ENCODE measurements at places on chromosomes 13 and 19.
A peak's percentile ranks its signal among the peaks of the same experiment; 100 is the strongest.

GRCh38 chr13:49424011-49424560, 19.8 kb downstream of the CAB39L start:
- H3K27ac ChIP-seq: no peak overlapping the region
- H3K4me3 ChIP-seq: no peak overlapping the region
- H3K36me3 ChIP-seq: no peaks in the 10 kb centered on the region
- peaks cover 4% of the 10 kb centered on the region for H3K4me1 ChIP-seq

DNA sequence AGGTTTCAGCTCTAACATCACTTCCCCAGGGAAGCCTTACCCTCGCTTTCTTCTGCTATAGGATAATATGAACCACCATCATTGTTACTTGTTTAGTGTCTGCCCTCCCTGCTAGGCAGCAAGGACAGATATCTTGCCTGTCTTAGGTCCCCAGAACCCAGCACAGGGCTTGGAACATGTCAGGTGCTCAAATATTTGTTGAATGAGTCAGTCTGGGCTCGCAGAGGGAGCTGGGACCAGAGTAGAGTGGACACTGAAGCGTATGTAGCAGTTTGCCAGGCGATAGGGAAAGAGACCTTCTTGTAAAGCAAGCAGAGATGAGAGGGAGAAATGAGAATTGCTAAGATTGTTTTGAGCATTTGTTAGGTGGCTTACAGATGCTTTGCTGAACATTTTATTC, 11.7 kb downstream of the BCKDHA start:
- H3K27me3 ChIP-seq: no peaks in the 10 kb centered on the region
- H3K4me1 ChIP-seq: peaks cover 13% of the 10 kb centered on the region
- H3K27ac ChIP-seq: no peak overlapping the region
- peak; percentile 28 for DNase-seq
- H3K36me3 ChIP-seq: 0 out of 2 replicates have a peak, but pooled peaks cover 3% of the 10 kb centered on the region
- no peak overlapping the region for H3K4me3 ChIP-seq

DNA sequence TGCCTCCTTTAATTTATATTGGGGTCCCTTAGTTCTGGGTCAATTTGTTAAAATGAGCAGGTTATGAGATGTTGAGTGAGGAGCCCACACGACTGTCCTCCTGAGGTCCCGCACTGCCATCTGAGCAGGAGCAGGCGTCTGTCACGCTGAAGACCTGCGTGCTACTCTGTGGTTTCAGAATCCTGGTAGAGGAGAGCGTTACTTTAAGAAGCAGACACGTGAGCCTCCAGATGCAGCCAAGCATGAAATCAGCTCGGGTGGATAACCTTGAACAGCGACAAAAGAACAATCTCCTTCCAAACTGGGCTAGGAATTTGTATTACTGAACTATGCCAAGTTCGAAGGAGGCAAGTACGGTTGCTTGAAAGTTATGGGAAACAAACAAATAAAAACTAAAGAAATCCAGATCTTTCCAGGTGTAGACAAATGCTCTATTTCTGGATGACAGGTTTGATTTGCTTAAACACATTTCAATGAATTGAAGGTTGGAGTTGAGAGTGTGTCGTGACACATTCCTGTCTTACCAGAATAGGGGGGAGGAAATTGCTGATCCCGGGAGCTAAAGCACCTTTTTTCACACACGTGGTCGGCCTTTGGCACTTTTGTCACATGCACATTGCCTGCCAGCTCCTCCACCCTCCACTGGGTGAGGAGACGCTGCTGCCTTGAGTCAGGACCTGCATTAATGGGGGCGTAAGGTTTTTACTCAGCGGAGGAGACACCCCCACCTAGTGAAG, 945.5 kb upstream of the SLC10A2 start:
- no peak overlapping the region for H3K27ac ChIP-seq
- no peaks in the 10 kb centered on the region for H3K36me3 ChIP-seq
- DNase-seq: no peak
- H3K27me3 ChIP-seq: no peaks in the 10 kb centered on the region

- DNase-seq: no peak
- H3K27ac ChIP-seq: no peak overlapping the region
- no peaks in the 10 kb centered on the region for H3K4me1 ChIP-seq
- H3K27me3 ChIP-seq: no peaks in the 10 kb centered on the region
- no peak overlapping the region for H3K4me3 ChIP-seq
Observed at GRCh38 chr19:49231389-49231788, 73.8 kb downstream of the TRPM4 start.

DNA sequence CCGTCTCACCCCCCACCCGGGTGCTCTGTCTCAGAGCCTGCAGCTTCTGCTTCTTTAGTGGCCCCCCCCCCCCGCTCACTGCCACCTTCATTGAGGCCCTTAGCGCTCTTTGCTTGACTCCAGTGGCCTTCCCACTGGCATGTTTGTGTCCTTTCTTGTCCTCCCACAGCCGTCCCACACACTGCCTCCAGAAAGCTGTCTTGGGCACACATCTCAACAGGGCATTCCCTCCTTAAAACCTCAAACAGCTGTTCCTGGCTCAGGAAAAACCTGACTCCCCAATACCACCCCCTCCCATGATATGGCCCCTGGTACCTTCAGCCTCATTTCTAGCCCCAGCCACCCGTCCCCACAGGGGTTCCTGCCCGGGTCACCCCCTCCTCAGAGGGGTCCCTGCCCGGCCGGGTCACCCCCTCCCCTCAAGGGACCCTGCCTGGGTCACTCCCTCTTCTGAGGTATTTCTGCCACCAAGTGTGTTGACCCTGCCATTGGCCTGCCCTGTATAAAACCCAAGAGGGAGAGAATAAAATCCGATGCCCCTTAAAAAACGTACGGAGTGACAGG, 8.9 kb downstream of the B3GLCT start:
- H3K4me3 ChIP-seq: no peak overlapping the region
- H3K27ac ChIP-seq: no peak overlapping the region
- peaks cover 17% of the 10 kb centered on the region for H3K4me1 ChIP-seq
- no peaks in the 10 kb centered on the region for H3K36me3 ChIP-seq

GRCh38 chr19:4277191-4277696, 1.8 kb upstream of the SHD start:
- no peaks in the 10 kb centered on the region for H3K36me3 ChIP-seq
- H3K27me3 ChIP-seq: no peaks in the 10 kb centered on the region
- no peak for DNase-seq
- no peak overlapping the region for H3K4me3 ChIP-seq
- no peak overlapping the region for H3K27ac ChIP-seq

GRCh38 chr19:46080561-46080960, 39.8 kb upstream of the IGFL4 start:
- no peak for DNase-seq
- no peaks in the 10 kb centered on the region for H3K36me3 ChIP-seq
- H3K4me1 ChIP-seq: peaks cover 8% of the 10 kb centered on the region
- H3K4me3 ChIP-seq: no peak overlapping the region

DNA sequence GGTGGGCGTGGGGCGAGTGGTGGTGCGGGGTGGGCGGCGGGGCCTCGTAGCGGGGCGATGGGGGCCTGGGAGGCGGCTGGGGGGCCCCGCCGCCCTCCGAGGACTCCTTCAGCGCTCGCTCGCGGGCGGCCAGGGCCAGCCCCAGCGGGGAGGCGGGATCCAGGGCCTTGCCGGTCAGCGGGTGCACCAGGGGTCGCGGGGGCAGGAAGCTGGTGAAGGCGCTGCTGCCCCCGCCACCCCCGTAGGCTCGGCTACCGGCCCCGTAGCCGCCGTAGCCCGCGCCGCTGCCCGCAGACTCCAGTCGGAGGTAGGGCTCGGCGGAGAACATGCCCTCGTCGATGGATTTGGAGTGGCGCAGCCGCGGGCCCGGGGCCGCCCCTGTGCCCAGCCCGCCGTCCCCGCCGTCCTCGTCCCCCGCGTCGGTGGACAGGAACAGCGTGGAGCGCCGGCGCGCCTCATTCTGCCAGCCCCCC, 18.6 kb downstream of the C19orf81 start:
- H3K36me3 ChIP-seq: no peaks in the 10 kb centered on the region
- no peak overlapping the region for H3K27ac ChIP-seq
- no peak overlapping the region for H3K4me3 ChIP-seq
- H3K27me3 ChIP-seq: no peaks in the 10 kb centered on the region
- H3K4me1 ChIP-seq: peaks cover 9% of the 10 kb centered on the region

DNA sequence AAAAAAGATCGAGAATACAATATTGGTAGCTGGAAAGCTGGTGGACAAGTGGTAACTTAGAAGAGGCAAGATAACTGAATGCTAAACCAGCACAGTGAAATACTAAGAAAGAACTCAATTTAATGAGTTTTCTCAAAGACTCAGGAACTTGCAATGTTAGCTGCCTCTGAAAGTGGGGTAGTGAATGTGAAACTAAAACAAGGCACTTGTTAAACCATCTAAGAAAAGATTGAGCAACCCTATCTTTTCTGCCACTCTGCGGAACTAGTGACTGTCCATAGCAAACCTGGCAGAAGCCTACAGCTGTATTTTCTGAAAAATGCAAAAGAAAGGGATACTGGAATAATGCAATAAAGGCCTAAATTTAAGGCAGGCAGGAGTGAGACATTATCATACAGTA, 1574.4 kb upstream of the PRR20A start:
- H3K27ac ChIP-seq: no peak overlapping the region
- H3K4me3 ChIP-seq: no peak overlapping the region
- DNase-seq: no peak
- H3K4me1 ChIP-seq: no peaks in the 10 kb centered on the region
- H3K27me3 ChIP-seq: no peaks in the 10 kb centered on the region

- H3K4me3 ChIP-seq: no peak overlapping the region
- no peak overlapping the region for H3K27ac ChIP-seq
- peaks cover 8% of the 10 kb centered on the region for H3K4me1 ChIP-seq
- H3K27me3 ChIP-seq: peaks cover 55% of the 10 kb centered on the region
Observed at GRCh38 chr13:31843044-31843443, 103.7 kb downstream of the RXFP2 start.

- H3K4me3 ChIP-seq: no peak overlapping the region
- no peaks in the 10 kb centered on the region for H3K27me3 ChIP-seq
- no peaks in the 10 kb centered on the region for H3K36me3 ChIP-seq
- no peaks in the 10 kb centered on the region for H3K4me1 ChIP-seq
- DNase-seq: no peak
Observed at GRCh38 chr19:41971363-41971762, 12.2 kb upstream of the RABAC1 start.

GRCh38 chr13:71661921-71662320, 205.1 kb downstream of the DACH1 start:
- no peak for DNase-seq
- no peak overlapping the region for H3K4me3 ChIP-seq
- H3K27ac ChIP-seq: no peak overlapping the region
- no peaks in the 10 kb centered on the region for H3K27me3 ChIP-seq
- H3K36me3 ChIP-seq: no peaks in the 10 kb centered on the region
- no peaks in the 10 kb centered on the region for H3K4me1 ChIP-seq

- no peaks in the 10 kb centered on the region for H3K36me3 ChIP-seq
- H3K4me1 ChIP-seq: no peaks in the 10 kb centered on the region
- H3K27ac ChIP-seq: no peak overlapping the region
- DNase-seq: no peak
- no peaks in the 10 kb centered on the region for H3K27me3 ChIP-seq
Observed at GRCh38 chr19:47003611-47004465, 15.8 kb upstream of the NPAS1 start.

Data from HCT116 (cell line).